Stimulated activated CD8-positive, alpha-beta memory T cell treated with anti-CD3 and anti-CD28 coated beads, Interleukin-2, amount 100 ng/mL, for 1 hour (primary cell): ENCODE measurements at places on chromosomes 11 and 22.

GRCh38 chr22:43308836-43309235 lies 34.3 kb downstream of the SCUBE1 start:
- DNase-seq, result no peak

GRCh38 chr11:85974122-85974521 lies 94.8 kb downstream of the PICALM start:
- DNase-seq, result no peak

- DNase-seq, result no peak
Observed at GRCh38 chr11:8403310-8403709, 139.6 kb upstream of the LMO1 start.

- DNase-seq, result no peak
Observed at GRCh38 chr11:78270971-78271370, 82.3 kb downstream of the USP35 start.

DNA sequence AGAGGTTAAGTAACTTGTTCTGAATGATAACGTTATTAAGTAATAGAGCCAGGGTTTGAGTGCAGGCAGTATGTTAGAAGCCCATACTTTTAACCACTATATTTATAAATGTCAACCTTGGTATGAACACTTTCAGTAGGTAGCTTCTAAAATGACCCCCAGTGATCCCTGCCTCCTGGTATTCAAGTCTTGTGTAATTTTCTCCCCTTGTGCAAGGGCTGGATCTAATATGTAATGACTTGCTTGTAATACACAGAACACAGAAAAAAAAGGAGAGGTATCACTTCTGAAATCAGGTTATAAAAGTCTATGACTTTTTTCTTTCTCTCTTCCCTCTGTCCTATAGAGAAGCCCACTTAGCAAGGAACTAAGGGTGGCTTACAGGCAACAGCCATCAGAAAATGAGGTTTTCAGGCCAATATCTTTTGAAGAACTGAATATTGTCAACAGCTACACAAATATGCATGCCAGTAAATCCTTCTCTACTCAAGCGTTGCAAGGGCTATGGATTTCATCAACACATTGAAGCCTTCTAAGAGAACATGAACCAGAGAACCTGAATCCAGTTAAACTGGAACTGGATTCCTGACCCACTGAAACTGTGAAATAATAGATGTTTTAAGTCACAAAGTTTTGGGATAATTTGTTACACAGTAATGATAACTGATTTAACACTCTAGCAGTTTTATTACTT lies 712.3 kb downstream of the METTL15 start:
- no peak for DNase-seq

- DNase-seq, result no peak
Observed at GRCh38 chr11:109309153-109309552, 112.8 kb upstream of the C11orf87 start.

- no peak for DNase-seq
Observed at GRCh38 chr22:31259798-31260473, 32.4 kb downstream of the PIK3IP1 start.

DNA sequence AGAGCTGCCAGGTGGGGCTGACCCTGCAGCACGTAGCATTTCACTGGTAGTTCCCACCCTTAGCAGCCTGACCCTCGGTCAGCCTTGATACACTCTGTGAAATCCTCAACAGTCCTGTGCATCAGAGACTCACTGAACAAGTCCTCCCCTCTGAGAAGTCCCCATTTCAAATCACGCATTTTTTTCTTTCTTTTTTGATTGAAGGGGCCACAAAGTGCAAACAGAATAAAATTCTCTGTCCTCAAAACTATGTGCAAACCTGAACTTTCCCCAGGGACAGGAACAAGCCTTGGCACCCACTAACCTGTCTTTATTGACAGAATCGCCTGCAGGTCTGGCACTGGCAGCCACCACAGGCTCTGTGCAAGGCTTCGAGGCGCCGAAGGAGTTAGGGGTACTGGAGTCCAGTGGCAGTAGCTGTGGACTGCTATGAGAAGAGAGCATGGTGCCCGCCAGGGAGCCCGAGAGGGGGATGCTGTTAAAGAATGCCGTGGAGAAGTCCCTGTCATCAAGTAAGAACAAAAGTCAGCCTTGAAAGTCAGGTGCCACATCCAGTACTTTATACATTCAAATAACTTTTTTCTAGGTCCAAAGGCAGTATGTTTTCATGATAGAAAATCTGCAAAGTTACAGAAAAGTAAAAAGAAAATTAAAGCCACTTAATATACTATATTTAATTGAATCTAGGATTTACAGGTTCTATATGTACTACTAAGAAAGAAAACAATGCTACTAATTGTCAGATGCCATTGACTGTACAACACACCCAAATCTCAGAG lies 53.8 kb downstream of the HIRA start:
- no peak for DNase-seq

DNA sequence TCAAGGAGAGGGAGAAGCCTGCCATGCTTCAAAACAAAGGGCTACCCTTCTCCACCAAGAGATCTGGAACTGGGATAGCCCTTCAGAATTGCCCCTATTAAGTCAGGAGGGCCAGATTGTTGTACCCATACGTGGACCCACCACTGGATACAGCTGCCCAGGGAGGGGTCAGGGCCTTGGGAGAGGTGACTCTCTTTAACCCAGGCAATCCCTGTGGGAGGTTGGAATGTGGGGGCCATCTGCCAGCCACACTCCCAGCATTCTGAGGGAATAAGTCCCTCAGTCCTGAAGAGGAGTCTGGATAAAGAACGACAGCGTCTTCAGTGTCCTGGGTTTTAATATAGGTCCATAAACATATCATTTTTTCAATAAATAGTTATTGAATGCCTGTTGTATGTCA lies 588.2 kb upstream of the TENM4 start:
- no peak for DNase-seq

DNA sequence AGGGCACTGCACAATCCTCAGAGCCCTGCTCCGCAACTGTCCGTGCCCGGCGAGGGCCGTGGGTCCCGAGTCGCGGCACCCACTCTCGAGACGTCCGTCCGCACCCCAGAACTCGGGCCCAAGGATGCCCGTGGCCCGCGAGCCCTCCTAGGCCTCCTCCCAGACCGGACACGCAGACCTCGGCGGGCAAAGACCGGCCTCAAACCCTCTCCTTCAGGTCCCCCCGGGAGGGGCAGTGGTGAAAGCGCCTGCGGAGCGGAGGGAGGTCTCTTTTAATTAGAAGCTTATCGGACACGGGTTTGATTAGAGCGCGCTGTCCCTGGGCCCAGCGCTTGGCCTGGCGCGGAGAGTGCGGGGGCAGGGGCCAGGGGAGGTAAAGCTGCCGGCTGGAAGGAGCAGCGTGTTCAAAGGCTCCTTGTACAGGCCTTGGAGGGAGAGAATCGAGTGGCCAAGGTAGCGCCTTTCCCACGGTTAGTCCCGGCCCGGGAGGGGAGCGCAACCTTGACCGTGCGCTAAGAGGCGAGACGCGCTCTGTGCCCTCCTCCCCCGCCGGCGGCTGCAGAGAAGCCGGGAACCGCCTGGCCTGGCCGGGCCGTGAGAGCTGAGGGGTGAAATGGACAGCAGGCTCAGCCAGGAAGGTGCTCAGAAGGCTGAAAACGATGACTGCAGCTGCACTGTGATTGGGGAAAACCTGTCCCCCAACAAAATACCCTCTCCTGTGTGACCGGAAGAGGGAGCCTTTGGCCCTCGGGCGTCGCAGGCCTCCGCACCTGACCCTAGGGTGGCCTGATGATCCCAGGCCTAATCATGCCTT lies 4.6 kb downstream of the WT1 start:
- no peak for DNase-seq

- DNase-seq, result no peak
Observed at GRCh38 chr11:528166-528814, 7.1 kb downstream of the HRAS start.

GRCh38 chr11:17707830-17708229 lies 11.5 kb upstream of the MYOD1 start:
- DNase-seq, result no peak

DNA sequence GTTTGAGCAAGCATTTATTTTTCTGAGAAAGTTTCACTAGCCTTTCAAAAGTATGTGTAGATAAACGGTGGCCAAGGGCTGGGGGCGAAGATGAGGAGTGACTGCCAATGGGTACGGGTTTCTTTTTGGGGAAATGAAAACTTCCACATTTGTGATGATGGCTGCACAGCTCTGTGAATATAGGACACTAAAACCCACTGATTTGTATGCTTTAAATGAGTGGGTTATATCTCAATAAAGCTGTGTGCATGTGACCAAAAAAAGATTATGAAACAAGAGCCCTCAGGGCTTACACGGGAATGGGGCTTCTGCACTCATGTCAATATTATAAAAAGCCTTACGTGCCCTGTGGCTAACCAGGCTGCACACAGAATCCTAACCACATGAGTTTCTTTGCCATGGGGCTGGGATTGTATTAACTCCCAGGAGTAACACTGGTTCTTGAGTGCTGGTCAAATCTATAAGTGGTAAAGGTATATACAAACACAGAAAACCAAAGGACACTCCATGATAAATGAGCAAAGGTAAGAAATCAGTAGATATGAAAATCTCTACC lies 31.3 kb downstream of the ABCC8 start:
- no peak for DNase-seq

GRCh38 chr11:99925968-99926367 lies 761.1 kb upstream of the ARHGAP42 start:
- no peak for DNase-seq

DNA sequence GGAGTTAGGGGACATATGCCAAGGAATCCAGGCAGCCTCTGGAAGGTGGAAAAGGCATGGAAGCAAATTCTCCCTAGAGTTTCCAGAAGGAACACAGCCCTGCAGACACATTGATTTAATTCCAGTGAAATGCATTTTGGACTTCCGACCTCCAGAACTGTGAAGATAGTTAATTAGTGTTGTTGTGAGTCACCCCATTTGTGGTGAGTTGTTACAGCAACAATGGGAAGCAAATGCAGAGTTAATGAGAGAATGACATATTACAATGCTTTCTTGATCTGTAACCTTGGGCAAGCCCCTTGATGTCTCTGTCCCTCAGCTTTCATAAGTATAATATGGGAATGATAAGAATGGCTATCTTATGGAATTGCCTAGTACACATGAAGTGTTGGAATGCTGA lies 178.7 kb downstream of the KIRREL3 start:
- no peak for DNase-seq

DNA sequence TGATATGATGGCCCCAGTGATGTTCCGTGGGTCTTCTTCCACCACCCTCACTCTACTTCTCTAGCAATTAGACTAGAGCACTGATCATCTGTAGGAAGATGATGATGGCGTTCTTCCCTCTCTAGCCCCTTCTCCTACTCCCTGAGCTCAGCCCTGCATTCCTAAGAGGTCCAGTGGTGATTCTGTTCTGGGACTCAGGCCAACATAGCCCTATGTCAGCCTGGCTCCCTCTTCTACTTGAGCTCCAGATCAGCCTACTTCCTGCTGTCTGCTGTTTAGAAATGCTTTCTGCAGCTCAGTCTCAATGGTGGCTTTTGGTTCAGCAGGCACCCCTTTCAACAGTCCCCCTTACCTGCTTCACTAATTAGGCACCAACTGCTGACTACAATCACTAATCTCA lies 86.1 kb upstream of the ZBED5 start:
- no peak for DNase-seq

- no peak for DNase-seq
Observed at GRCh38 chr11:123392844-123393243, 37.2 kb upstream of the GRAMD1B start.

DNA sequence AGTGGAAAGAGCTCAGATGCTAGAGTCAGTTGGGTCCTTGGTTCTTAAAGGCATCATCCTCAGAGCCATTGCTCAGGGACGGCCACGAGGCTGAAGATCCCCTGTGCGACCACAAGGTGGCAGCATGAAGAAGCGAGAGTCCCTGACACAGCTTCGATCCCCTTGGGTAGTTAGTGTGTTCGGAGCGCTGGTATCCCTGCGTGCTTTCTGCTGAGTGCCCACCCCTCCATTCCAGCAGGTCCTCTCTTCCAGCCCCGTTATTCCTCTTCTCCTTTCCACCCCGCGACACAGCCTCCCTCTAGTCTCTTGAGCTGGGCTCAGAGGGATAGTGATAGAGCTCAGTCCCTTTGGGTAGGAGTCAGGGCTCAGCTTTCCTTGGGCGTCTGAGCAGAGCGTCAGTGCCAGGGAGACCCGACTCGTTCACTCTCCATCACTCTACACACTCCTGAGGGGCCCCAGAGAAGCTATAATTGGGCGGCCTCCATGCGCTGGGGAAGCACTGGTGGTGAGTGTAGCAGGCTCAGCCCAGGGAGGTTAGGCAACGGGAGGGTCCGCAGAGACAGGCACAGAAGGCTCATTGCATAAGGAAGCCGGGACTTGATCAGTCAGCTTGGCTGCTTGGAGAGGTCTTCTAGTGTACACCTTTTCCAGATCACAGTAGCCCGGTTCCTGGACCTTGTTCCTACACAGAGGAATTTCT lies at the start of gene OR51D1:
TSS of gene OR51D1 (plus strand) at position 516 of the 700 bp plus-strand sequence. CDS start 2,314 bp downstream, outside the sequence.
- peak; percentile 51 for DNase-seq
